ENCODE measurements at places on chromosomes 3 and 15.
A peak's percentile ranks its signal among the peaks of the same experiment; 100 is the strongest.

DNA sequence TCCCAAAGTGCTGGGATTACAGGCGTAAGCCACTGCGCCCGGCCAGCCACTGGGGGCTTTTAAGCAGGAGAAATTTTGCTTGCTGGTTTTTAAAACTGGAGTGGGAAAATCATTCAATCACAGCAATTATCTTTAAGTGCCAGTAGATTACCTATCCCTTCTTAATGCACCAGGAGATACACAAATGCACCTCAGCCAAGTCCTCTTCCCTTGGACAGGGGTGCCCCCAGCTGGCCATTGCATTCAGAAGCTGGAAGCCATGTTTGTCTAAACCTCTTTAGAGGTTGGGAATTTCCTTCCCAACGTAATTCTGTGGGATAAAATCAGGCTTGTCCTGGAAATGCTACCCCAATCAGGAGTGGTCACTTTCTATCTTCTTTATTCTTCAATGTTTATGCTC lies 26.6 kb downstream of the MIX23 start:
- peak; percentile 6 for DNase-seq
- no peak overlapping the region for H3K4me3 ChIP-seq
- H3K27ac ChIP-seq, result no peak overlapping the region
- H3K27me3 ChIP-seq, result no peaks in the 10 kb centered on the region
- H3K36me3 ChIP-seq, result peaks cover 33% of the 10 kb centered on the region

GRCh38 chr3:48436477-48436787 lies 3.5 kb downstream of the CCDC51 start:
- no peak for DNase-seq
- no peak overlapping the region for H3K27ac ChIP-seq
- no peaks in the 10 kb centered on the region for H3K27me3 ChIP-seq
- no peak overlapping the region for H3K4me3 ChIP-seq
- H3K4me1 ChIP-seq, result peaks cover 2% of the 10 kb centered on the region
- peaks cover 16% of the 10 kb centered on the region for H3K36me3 ChIP-seq

GRCh38 chr15:99959326-99959725 lies 226.1 kb upstream of the LYSMD4 start:
- no peak overlapping the region for H3K27ac ChIP-seq
- H3K4me3 ChIP-seq, result no peak overlapping the region

DNA sequence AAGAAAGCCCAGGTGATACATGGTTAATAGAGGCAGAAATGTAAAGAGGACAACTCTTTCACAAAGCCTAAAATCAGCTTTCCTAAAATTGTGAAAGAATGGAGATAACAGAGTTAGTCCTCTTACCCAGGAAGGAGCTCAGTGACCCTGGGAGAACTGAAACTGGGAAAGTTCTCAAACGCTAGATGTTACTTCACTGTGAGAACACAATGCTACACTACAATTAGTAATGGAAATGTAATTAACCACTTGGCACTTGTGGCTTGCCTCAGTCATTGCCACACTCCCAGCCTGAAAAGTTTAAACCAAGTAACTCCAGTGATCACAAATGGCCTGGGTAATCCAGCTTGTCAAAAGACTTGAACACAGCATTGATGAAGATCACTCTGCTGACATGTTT lies 102.7 kb upstream of the FGF7 start:
- peaks cover 1% of the 10 kb centered on the region for H3K4me1 ChIP-seq
- H3K36me3 ChIP-seq, result peaks cover 11% of the 10 kb centered on the region
- no peaks in the 10 kb centered on the region for H3K27me3 ChIP-seq
- H3K27ac ChIP-seq, result no peak overlapping the region
- no peak for DNase-seq
- H3K4me3 ChIP-seq, result no peak overlapping the region

DNA sequence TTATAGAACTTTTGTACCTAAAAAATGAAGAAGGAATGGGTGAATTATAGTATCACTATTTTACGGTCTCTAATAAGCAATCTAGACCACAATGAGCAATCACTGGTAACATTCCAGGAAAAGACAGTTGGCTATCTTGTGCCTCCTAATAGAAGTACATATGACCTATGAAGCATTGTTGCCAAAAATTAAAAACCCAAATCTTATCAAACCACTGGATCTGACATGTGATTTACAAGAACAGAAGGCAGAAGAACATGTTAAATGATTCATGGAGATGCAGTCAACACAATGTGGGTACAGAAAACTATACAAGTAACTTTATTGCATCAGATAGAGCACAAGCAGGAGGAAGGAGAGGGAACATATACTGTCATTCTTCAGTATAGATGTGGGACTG lies 14.5 kb upstream of the HYKK start:
- no peak overlapping the region for H3K4me3 ChIP-seq
- no peak overlapping the region for H3K27ac ChIP-seq
- no peaks in the 10 kb centered on the region for H3K4me1 ChIP-seq
- no peak for DNase-seq
- peaks cover 18% of the 10 kb centered on the region for H3K36me3 ChIP-seq
- H3K27me3 ChIP-seq, result no peaks in the 10 kb centered on the region

- no peaks in the 10 kb centered on the region for H3K36me3 ChIP-seq
- H3K27me3 ChIP-seq, result no peaks in the 10 kb centered on the region
- no peak overlapping the region for H3K4me3 ChIP-seq
- DNase-seq, result no peak
- no peak overlapping the region for H3K27ac ChIP-seq
Observed at GRCh38 chr3:68136411-68136810, 482.0 kb upstream of the SUCLG2 start.

DNA sequence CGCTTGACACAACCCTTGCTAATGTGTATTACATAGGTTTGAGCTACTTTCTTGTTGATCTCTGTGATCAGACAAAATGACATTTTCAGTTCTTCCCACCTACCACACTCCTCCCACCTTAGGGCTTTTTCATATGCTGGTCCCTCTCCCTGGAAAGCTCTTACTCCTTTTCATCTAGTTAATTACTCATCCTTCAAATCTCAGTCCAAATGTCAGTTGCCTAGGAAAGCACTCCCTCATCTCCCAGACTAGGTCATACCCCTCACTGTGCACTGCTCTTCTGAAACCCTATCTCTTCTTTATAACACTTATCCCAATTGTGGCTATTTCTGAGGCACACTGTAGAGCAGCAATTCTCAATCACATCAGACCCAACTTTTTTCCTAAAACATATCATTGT lies 7.3 kb downstream of the ZNF106 start:
- no peaks in the 10 kb centered on the region for H3K4me1 ChIP-seq
- DNase-seq, result no peak
- H3K36me3 ChIP-seq, result no peaks in the 10 kb centered on the region
- no peak overlapping the region for H3K4me3 ChIP-seq

DNA sequence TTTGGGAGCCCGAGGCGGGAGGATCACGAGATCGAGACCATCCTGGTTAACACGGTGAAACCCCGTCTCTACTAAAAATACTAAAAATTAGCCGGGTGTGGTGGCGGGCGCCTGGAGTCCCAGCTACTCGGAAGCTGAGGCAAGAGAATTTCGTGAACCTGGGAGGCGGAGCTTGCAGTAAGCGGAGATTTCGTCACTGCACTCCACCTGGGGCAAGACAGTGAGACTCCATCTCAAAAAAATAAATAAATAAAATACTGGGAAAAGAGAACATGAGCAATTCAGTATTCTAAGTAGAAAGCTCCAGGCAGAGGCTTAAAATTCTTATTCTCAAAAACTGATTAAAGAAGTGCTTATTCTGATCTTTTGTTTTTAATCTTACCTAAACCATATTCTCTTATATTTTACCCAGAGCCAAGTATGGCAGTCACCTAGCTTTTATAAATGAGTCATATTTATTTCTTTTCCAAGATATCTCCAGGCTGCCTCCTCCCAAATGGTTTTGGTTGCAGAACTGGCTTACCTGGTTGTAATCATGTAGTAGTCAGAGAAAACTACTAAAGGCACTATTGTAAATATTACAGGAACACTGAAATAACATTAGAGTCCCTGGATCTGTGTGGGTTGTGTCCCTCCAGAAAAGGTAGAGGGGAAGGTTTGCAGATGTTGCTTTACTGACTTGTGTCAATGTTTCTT lies 45.8 kb upstream of the DYNC1LI1 start:
- H3K4me1 ChIP-seq, result no peaks in the 10 kb centered on the region
- H3K4me3 ChIP-seq, result no peak overlapping the region
- H3K27me3 ChIP-seq, result peaks cover 11% of the 10 kb centered on the region
- no peak for DNase-seq
- no peaks in the 10 kb centered on the region for H3K36me3 ChIP-seq

DNA sequence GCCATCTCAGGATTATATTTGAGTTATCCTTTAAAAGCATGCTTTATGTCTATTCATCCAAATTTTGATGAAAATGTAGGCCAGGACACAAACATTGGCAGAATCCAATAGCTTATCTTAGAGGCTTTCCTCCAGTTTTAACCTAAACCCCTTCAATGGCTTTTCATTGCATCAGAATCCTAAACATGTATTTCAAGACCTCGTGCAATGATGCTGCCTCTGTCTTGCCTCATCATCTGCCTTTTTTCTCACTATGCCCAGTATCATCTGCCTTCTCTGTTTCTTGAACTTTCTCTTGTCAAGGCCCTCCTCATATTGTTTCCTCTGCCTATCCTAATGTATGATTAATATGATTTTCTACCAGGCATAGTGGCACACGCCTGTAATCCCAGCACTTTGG lies 76.1 kb upstream of the MAP4 start:
- H3K4me3 ChIP-seq, result no peak overlapping the region
- no peaks in the 10 kb centered on the region for H3K36me3 ChIP-seq
- peaks cover 4% of the 10 kb centered on the region for H3K4me1 ChIP-seq
- no peak for DNase-seq

GRCh38 chr3:90018779-90019178 lies 911.4 kb downstream of the EPHA3 start:
- no peak overlapping the region for H3K4me3 ChIP-seq
- no peak for DNase-seq
- H3K36me3 ChIP-seq, result no peaks in the 10 kb centered on the region
- no peaks in the 10 kb centered on the region for H3K27me3 ChIP-seq
- H3K4me1 ChIP-seq, result peaks cover 3% of the 10 kb centered on the region

GRCh38 chr3:87121856-87122255 lies 105.3 kb upstream of the CHMP2B start:
- H3K4me1 ChIP-seq, result no peaks in the 10 kb centered on the region
- no peaks in the 10 kb centered on the region for H3K36me3 ChIP-seq
- DNase-seq, result no peak
- H3K27ac ChIP-seq, result no peak overlapping the region
- no peaks in the 10 kb centered on the region for H3K27me3 ChIP-seq

- no peaks in the 10 kb centered on the region for H3K27me3 ChIP-seq
- no peak overlapping the region for H3K27ac ChIP-seq
- no peak for DNase-seq
- H3K4me3 ChIP-seq, result no peak overlapping the region
Observed at GRCh38 chr3:141060327-141060726, 9.2 kb downstream of the SPSB4 start.

DNA sequence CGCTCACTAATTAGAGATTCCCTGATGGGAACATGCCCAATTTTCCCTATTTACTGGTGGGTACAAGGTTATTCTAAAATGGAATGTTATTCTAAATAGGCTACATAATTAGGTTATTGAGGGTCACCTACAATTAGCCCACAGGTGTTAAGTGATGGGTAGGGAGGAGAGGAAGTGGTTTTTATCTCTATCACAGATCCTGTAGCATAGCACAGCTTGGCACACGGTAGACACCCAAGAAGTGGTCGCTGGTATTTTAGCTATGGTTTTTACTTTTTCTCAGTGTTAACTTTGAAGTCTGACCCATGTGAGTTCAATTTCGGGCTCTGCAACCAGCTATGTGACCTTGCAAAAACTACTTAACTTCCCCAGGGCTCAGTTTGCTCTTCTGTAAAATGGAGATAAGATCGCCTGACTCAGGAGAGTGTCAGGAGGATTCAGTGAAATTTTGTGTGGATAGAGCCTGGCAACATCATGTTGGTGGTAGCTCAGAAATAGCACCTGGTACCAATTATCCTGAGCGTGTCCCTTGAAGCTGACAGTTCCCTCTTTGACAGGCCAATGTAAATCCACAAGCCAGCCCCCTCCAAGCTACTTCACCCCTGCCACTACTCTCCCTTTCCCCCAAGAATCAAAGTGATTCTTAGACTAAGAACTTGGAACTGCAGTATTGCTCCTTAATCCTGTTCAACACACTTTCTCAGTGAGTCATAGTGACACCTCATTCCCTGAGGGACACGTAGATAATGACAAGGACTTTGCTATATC lies 8.7 kb upstream of the LMCD1 start:
- H3K27me3 ChIP-seq, result no peaks in the 10 kb centered on the region
- no peak overlapping the region for H3K4me3 ChIP-seq
- H3K36me3 ChIP-seq, result no peaks in the 10 kb centered on the region
- peaks cover 19% of the 10 kb centered on the region for H3K4me1 ChIP-seq
- H3K27ac ChIP-seq, result no peak overlapping the region

DNA sequence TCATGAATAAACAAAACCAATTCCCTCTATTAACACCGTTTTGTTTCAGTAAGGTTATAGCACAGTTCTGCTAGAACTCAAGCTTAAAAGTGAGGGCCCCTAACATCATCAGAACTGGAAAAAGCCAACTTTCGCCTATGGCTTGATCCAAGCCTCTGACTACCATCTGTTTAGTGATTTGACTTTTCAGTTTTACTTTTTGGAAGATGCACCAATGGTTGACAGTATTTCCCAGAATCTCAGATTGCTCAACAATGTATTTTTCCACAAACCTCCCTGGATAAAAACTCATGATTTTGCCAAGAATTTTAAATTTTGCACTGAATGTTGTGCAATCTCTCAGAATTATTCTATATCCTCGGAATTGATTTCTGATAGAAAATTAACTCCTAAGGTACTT lies 190.7 kb downstream of the LSAMP start:
- no peaks in the 10 kb centered on the region for H3K27me3 ChIP-seq
- H3K4me3 ChIP-seq, result no peak overlapping the region

GRCh38 chr15:93253681-93254080 lies 164.7 kb upstream of the RGMA start:
- H3K36me3 ChIP-seq, result no peaks in the 10 kb centered on the region
- no peak overlapping the region for H3K4me3 ChIP-seq
- H3K27ac ChIP-seq, result no peak overlapping the region
- H3K4me1 ChIP-seq, result no peaks in the 10 kb centered on the region

GRCh38 chr3:1998739-1999138 lies 99.9 kb upstream of the CNTN4 start:
- H3K4me1 ChIP-seq, result no peaks in the 10 kb centered on the region
- H3K27me3 ChIP-seq, result no peaks in the 10 kb centered on the region
- no peak for DNase-seq

DNA sequence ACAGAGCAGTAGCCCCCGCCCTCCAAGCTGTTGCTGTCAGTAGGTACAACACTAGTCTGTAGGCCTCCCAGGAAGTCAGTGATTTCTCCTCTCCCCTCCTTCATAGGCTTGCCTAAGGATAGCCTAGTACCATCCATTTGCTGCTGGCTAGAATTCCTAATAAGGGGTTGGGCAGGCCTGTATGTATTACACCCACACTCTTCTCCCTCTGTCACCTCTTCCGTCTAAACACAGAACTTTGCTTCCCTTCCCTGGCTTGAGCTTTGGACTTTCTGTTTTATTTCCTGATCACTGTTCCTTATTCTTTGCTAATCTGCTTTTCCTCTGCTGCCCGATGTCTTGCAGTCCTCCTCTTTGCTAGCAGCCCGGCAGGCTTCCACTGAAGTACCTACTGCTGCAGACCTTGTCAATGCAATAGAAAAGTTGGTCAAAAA lies 93.4 kb upstream of the UMPS start:
- no peak overlapping the region for H3K27ac ChIP-seq
- peaks cover 5% of the 10 kb centered on the region for H3K36me3 ChIP-seq
- no peak for DNase-seq
- H3K27me3 ChIP-seq, result no peaks in the 10 kb centered on the region
- no peak overlapping the region for H3K4me3 ChIP-seq
- no peaks in the 10 kb centered on the region for H3K4me1 ChIP-seq

Measured in neuronal stem cell (in vitro differentiated cells).